Stimulated activated CD4-positive, alpha-beta T cell treated with anti-CD3 and anti-CD28 coated beads, Interleukin-15, amount 100 ng/mL, for 1 hour (primary cell): ENCODE measurements at places on chromosomes 6 and 20.

DNA sequence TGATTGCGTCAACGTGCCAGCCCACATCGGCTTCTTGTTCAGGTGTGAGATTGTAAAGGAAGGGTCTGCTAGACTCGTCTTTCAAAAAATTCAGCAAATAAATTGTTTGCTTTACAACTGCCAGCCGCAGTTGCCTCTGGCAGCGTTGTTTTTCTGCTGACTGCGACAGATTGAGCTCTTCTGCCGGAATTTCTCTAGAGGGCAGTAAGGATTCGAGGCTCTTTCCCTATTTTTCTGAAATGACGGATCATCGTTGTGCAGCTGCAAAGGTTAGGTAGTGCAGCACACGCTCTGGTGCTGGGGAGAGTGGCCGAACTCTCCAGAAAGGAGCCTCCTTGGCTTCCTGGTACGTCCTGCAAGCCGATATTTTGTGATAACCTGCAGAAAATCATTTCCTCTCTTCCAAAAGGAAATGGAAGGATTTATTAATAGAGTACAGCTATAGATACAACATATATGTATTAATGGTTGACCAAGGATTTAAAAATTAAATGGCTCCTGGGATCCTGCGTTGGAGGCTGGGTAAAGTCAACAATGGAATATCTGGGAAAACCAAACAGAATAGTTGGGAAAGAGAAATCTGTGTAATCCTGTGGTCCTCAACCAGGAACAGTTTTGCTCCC, 121.9 kb upstream of the ZFP64 start:
- DNase-seq, result no peak

GRCh38 chr6:137973201-137973600, 106.1 kb downstream of the TNFAIP3 start:
- no peak for DNase-seq

DNA sequence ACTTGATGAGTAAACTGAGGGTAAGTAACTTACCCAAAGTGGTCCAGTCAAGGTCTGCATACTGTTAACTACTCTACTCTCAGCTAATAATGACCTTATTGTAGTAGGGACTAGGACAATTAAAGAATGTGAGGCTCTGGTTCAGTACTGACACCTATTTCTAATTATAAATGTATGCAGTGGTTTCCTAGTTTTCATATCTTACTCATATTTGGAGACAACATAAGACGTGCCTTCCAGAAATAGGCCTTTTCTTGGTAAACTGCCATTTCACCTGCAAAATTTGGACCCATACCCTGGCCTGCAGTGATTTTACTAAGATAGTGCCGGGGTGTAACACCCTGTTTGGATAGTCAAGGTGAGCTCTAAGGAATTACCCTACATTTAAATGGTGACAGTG, 24.7 kb downstream of the GJA1 start:
- no peak for DNase-seq

- no peak for DNase-seq
Measured at GRCh38 chr6:147891671-147892070, 383.2 kb downstream of the SAMD5 start.

- no peak for DNase-seq
Measured at GRCh38 chr6:46954837-46955451, 33.2 kb upstream of the ADGRF5 start.

DNA sequence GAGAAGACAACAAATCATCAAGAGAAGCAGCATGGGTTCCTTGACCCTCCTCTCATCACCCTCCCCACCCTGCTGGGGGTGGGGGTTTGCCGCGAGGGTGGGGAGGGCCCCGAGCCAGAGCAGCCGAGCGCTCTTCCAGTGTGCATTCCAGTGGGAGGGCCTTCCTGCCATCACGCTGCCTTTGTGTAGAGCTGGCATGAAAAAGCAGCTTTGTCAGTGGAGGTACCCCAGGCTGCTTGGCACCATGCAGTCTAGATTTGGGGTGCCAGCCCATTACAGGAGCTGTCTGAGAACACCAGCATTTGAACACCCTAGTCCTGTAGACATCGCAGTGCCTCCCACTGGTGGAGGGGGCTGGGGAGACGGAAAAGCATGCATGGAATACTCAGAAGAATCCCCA, 12.2 kb downstream of the BAK1 start:
- DNase-seq, result no peak

DNA sequence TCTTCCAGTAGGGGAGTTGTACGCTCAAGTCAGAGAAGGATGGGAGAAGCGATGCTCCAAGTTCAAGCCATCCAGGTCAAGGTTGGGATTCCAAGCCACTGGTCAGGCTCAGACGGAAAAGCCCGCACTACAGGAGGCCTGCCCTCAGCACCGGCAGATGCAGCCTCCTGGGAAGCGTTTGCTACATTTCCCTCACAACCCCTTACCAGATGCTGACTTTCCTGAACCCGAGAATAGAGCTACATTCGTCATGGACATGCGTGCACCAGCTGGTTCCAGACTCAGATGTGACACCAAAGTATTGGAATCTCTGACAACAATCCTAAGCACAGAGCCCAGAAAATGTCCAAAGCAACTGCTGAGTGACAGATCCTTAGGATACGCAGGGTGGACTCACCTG, 174.8 kb downstream of the SASH1 start:
- no peak for DNase-seq

DNA sequence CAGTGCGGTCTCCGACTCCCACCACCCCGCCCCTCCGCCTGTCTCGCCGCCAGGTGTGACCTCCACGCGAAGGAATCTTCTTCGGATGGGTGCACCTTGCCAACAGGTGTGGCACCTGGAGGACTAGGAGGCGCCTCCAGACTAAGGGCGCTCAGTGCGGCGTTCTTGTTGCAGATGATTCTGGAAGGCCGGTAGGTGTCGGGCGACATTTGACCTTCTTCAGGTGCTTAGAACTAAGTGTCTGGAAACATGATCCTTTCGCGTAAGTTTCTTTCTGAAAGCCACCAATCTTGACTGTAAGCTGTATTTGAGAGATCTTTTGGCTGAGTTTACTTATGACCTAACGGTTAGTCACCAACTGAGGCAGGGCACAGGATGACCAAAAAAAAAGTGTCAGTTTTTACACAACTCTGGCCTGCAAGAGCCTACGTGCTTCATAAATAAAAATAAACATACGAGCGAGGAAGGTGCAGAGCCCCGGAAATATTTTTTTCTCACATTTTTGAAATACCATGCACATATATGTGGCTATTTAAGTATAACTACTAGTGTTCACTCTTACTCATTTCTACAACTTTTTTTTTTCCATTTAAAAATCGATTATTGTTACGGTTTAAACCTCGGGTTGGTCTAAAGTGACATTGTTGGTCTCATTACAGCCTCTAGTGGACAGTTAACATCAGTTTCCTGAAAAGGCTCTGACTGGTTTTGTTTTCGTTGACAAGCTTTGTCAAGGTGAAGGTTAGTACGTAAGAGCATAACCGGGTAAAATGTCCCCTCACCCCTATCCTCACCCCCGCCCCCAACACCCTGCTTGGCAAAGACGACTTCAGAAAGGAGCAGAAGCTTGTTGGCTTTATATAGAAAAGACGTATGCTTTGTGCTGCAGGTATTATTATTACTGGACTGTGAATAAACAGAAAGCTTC, 1.6 kb upstream of the ATXN1 start:
- no peak for DNase-seq

DNA sequence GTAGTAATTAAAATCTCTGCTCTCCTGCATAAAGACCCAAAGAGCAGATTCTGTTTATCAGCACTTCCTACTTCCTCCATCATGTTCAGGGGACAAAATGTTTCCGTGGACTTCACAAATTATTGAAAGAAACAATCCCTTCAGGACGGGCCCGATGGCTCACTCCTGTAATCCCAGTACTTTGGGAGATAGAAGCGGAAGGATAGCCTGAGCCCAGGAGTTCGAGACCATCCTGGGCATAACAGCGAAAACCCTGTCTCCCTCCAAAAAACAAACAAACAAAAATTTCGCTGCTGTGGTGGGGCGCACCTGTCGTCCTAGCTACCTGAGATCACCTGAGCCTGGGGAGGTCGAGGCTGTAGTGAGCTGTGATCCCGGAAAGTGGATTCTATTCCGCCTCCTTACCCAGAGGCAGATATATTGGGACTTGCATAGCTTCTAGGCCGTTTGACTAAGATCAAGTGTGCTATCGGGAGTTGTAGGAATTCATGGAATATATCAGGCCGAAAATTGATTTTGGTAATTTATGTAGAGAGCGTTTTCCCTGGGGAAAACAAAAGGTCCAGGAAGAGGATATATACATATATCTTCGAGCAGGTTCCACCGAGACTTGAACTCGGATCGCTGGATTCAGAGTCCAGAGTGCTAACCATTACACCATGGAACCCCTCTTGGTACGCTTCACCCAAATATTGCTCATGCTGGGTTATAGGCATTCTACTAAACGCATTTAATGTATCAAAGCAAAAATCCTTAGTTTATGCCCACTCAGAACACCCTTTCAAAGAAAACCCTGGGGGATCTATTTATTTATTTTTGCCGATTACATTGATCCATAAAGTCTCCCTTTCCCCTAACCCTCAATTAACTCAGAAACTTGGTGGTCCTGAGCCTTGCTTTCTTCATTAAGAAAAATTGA, 74.5 kb upstream of the ZNF184 start:
- no peak for DNase-seq

GRCh38 chr20:60857708-60858107, 394.4 kb upstream of the CDH4 start:
- no peak for DNase-seq

GRCh38 chr20:7742479-7742878, 197.8 kb downstream of the HAO1 start:
- no peak for DNase-seq

- DNase-seq, result no peak
Measured at GRCh38 chr20:34512955-34513419, 3.2 kb upstream of the DYNLRB1 start.

DNA sequence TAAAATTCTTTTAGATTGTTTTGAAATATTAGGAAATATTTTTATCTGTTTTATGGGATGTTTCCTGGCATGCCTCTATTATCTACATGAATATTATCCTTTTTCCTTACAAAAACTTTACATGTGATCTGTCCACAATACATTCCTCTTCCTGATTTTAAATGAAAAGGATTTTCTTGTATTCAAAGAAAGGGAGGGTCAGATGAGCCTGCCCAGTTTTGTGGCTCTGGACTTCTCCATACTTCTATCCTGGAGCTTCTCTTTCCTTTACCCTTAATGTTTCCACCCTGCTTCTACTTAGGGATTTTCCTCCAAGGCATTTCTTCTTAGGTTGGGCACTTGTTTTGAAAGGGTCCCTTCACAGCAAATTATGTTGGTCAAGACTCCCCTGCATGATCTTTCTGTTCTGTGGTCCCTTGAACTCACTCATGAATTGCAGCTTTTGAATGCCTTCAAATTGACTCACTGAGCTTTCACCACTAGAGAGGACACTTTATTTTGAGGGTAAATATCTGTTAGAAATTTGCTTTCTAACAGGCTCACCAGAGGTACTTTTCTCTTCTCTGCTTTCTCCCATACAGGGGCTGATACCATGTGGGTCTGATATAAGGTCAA, 104.9 kb downstream of the CENPW start:
- no peak for DNase-seq

GRCh38 chr6:108667993-108668392, 107.3 kb downstream of the FOXO3 start:
- no peak for DNase-seq

DNA sequence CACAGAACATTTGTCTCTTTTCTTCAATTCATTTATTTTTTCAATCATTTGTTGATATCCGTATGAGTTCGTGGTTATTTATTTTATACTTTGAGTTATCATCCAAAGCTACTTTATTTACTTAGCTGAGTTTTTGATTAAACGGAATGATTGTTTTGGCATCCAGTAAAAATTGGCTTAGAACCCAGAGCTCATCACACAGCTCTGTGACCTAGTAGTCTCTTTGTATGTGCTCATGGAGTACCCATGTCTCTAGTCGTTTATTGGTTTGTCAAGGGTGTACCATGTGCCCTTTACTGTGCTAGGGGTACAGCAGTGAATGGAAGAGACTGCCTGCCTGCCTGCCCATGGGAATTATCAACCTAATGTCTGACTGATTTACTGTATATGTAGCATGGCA, 142.2 kb downstream of the MYLK4 start:
- DNase-seq, result no peak

- DNase-seq, result no peak
Measured at GRCh38 chr20:62494537-62494936, 18.7 kb upstream of the GATA5 start.

GRCh38 chr6:109314313-109314712, 68.0 kb downstream of the CD164 start:
- no peak for DNase-seq

GRCh38 chr6:167163476-167164011, 5.8 kb upstream of the GPR31 start:
- DNase-seq, result no peak

GRCh38 chr20:46190478-46191167, 72.5 kb downstream of the CD40 start:
- no peak for DNase-seq

DNA sequence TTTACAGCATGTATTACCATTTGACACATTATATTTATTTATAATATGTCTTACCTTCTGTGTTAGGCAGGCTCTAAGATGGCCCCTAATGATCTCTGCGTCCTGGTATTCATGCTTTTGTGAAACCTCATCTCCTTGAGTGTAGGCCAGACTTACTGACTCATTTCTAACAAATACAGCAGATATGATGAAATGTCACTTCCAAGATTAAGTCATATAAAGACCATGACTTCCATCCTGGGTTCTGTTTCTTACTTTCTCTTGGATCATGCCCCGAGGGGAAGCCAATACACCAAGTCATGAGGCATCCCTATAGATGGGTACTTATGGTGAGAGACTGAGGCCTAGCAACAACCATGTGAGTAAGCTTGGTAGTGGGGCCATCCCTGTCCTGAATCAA, 30.2 kb downstream of the ZHX3 start:
- DNase-seq, result no peak

GRCh38 chr6:33429750-33430052, 9.8 kb downstream of the SYNGAP1 start:
- DNase-seq, result no peak

DNA sequence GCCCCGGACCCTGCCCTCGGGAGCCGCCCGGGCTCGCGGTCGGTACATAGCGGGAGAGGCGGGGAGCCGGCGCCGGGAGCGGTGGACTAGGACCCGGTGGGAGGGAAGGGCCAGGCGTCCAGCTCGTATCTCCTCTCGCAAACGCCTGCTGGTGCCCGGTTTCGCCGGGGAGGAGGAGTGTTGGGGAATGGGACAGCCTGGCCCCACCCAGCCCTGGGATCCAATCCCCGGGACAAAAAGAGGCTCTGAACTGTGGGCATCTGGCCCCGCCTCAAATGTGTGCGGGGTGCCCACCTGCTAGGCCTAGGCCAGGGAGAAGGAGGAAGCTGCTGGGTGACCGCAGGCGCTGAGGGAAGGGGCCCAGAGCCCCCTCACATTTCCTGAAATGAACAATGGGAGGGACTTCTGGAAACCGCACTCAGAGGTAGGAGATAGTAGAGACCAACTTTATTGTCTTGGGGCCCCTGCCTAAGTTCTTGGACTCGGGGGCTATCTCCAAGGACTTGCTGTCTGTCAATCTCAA, at the start of gene KCNK17:
TSS of gene KCNK17 (minus strand) at position 147 of the 523 bp plus-strand sequence. CDS start at position 48, 99 bp downstream.
- DNase-seq, result no peak

DNA sequence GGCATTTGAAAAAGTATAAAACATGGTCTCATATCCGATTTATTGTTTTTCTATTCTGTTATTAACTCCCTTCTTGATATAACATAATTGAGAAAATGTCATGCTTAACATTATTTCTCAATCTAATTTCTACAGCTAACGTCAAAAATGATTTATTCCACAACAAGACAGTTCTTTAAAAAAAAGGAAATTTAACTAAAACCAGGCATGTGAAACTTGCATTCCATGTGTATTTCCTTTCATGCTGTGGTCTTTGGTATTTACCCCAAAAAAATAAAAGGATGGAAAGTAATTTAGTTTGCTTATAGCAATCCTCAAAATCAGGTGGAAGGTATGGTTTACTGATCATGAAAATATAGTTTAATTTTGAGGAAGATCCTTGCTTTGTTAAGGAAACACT, 142.8 kb downstream of the COL21A1 start:
- DNase-seq, result no peak

- DNase-seq, result no peak
Measured at GRCh38 chr6:166969390-166970002, 13.1 kb upstream of the RNASET2 start.
